ENCODE measurements at places on chromosomes 5 and 9.

GRCh38 chr5:88235346-88235745, 33.3 kb downstream of the TMEM161B start:
- no peak for DNase-seq

- no peak for DNase-seq
Measured at GRCh38 chr5:60469286-60469685, 230.7 kb downstream of the DEPDC1B start.

DNA sequence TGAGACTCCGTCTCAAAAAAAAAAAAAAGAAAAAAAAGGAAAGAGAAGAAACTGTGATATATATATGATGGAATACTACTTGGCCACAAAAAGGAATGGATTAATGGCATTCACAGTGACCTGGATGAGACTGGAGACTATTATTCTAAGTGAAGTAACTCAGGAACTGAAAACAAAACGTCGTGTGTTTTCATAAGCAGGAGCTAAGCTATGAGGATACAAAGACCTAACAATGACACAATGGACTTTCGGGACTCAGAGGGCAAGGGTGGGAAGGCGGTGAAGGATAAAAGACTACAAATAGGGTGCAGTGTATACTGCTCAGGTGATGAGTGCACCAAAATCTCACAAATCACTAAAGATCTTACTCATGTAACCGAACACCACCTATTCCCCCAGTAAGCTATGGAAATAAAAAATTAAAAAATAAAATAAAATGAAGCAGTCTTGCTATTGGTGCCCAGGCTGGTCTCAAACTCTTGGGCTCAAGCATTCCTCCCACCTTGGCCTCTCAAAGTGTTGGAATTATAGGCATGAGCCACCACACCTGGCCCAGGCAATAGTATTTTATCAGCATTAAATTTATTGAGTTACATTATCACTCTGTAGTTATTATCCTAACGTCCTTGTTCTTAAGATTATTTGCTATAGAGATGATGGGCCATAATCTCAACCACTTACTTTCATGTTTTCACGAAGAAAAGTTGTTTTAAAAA, 71.5 kb upstream of the GPBP1 start:
- DNase-seq, result no peak

- DNase-seq, result no peak
Measured at GRCh38 chr9:130530938-130531337, 48.4 kb upstream of the FUBP3 start.

GRCh38 chr5:96066386-96066719, 104.7 kb upstream of the ELL2 start:
- DNase-seq, result no peak

DNA sequence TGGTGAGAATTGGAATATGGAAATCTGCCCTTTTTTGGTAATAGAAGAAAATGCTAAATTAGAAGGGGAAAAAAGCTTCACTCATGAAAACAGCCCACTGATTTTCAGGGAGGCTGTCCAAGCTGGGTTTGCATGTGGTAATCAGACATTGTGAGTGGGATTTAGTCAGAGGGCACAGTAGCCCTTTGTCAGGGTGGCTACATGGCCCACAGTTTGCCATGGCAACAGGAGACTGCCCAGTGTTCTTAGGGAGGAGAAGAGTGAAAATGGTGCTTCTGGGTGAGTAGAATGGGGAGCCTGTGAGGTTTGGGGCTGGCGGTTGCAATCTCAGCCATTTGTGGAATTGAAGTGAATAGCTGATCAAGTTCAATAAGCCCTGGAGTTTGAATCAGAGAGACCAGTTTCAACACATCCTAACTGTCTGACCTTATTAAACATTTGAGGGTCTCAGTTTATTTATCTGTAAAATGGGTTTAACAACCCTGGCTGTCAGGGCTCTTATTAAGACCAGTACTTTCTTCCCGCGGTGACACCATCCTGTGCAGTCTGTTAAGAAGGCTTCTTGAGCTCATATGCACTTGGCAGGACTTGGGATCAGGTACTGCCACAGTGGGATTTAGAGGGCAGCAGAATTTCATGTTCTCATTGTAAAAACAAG, 107.6 kb upstream of the TNC start:
- no peak for DNase-seq

- DNase-seq, result no peak
Measured at GRCh38 chr9:16563446-16563845, 307.0 kb downstream of the BNC2 start.

- DNase-seq, result no peak
Measured at GRCh38 chr9:106927916-106928315, 65.0 kb downstream of the ZNF462 start.

GRCh38 chr5:84017523-84018172, 297.0 kb upstream of the HAPLN1 start:
- no peak for DNase-seq

DNA sequence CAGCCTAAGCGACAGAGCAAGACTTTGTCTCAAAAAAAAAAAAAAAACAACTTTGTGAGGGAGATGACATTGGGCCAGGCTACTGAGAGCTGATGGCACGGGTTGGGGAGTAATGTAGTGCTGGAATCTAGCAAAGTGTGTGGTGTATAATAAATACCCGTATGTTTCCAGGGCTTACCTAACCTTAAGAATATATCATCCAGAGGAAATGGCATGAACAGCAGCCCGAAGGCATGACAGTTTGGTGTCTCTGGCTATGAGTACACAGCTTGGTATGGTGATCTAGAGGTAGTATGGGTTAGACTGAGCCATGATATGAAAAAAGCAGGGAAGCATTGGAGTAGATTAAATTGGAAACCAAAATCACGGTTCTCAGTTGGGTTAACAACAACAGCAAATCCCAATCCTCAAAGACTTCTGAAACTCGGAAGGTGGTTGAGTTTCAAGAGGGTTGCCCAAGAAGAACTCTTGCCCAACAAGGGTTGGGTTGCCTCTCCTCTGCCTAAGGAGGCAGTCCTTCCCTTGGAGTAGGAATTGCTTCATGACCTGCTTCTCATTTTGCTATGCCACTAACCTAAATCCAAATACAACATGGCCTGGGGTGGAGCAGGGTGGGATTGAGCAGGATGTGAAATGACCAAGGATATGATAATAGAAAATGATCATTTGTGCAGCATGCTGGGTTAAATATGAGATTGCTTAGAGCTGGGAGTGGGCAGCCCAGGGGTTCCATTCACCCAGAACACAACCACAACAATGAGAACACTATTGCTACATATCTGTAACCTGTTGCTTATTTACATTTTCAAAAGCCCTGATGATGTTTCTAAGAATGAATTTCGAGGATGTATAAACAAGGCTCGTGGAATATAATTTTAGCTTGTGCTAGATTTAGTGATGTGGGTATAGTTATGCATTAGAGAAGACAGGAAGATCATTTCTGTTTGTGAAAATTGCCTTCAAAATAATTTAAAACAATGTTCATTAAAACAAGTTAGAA, 64.6 kb upstream of the ZFR start:
- no peak for DNase-seq

GRCh38 chr5:67257077-67257476, 60.5 kb upstream of the CD180 start:
- DNase-seq, result no peak

- DNase-seq, result no peak
Measured at GRCh38 chr5:318341-318897, 3.1 kb upstream of the AHRR start.

DNA sequence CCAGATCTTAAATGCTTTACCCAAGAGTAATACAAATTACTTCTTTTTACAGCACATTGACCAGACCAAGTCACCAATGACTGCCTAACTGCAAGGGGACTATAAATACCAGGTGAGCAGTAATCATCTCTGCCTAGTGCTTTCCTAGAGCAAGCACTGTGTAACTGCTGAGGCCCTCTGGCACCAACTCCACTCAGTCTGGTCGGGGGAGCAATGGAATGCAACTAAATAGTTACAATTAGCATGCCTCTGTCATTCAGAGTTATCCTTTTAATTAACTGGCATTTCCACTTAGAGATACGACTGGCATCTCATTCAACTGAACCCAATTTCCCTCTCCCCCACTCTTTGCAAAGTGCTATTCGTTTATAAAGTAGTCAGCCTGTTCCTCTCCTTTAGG, 1309.1 kb upstream of the DMAC1 start:
- DNase-seq, result no peak

DNA sequence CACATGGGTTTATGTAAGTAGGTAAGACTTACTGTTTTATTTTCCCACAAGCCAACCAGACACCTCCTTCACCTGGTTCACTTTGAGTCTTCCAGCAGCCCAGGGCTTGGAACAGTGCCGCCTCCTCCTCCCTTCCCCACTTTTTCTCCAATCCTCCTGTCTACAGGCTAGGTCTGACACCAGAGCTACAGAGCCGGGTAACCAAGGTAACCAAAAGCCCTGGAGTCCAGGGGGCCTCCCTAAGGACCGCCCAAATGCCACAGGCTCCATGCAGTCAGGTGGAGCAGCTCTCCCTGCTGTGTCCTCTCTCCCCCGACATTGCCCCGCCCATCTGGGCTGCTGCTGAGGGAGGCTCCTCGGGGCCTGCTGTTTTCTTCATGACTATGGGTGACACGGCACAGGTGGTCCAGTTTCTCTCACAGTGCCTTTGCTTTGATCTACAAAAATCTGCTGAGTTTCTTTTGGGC, 138.0 kb upstream of the EFNA5 start:
- DNase-seq, result no peak

DNA sequence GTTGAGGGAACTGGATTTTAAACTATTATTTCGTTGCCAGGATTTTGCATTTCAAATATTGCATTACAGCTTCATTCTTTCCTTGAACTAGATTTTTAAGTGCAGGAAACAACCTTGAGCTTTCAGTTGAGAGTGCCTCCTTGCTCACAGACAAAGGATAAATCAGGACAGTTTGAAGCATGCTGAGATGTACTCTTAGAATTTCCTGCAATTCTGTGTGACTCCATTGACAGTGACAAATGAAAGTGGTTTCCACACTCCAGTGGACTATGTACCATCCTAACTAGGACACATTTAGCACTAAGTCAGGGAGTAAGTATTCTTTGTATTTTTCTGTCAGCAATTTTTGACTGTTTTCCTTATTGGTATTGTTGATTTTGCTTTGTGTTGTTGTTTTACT, 100.0 kb upstream of the PLCXD3 start:
- DNase-seq, result no peak

DNA sequence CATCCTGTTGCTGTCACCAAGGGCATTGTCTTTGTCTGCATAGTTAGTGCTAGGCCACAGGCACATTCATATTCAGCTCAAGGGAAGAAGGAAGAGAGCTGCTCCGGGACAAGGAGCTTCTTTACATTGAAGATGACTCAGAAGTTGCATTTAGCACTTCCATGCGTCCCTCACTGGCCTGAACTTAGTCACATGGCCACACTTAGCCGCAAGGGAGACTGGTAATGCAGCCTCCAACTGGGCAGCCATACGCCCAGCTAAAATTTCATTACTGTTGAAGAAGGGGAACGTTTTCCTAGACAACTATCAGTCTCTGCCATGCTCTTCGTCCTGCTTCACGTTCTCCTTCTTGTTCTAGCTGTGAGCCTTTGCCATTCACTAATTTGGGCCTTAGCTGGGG, 20.0 kb downstream of the ACTL7B start:
- no peak for DNase-seq

GRCh38 chr5:32232441-32233219, 58.5 kb upstream of the GOLPH3 start:
- no peak for DNase-seq

DNA sequence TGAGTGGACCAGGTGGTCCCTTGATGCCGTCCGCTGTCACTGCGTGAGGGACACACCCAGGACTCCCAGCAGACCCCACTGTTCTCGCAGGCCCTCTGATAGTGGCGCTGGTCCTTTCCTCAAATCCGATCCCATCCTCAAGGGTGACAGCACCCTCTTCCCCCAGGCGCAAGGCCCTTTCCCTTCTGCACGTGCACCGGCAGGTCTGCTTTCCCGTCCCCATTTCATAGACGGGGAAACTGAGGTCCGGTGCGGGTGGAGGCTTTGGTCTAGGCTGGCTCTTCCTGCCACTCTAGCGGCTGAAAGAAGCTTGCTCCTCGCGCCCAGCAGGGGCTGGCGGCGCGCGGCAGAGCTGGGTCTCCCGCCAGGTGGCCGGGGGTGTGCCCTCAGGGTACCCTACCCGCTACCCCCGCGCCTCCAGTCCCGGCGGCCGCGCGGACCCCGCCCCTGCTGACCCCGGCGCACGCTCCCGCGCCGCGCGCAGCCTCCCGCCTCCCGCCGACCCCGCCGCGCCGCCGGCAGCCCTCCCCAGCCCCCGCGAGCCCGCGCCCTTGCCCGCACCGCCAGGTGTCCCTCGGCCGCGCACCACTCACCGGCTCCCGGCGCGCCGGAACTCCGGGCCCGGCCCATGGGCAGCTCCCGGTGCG, 453 bp downstream of the RASGEF1C start:
- no peak for DNase-seq

- no peak for DNase-seq
Measured at GRCh38 chr5:119016125-119016774, 27.9 kb upstream of the DTWD2 start.

DNA sequence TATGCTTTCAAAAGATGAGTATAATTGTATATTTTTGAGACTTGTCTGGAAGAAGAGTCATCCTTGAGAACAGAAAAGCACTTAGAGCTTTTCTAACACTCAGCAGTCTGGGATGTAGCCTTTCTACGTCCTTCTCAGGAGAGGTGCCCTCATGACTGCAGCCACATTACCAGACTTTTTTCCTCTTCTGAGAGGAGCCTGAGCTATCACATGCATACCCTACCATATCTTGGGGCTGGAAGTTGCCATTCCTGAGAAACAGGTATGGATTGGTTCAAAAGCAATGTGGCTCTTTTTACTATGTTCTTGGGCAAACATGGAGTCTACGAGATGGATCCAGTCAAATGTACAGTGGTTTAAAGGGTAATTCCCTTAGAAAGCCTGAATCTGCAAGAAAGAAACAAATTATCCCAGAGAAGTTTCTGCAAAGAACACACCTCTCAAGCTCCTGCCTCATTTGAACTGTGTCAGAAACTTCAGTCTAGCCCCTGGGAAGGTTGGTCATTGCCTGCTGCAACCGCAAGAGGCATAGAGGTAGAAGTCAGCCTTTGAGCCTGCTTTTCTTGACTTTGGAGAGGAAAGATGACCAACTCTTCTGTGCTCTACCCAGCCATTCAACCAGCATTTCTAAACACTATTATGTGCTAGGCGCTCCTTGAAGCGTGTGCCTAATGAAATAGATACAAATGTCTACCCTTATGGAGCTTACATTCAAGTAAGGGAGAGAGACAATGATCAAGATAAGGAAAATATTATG, 401.9 kb upstream of the ACTBL2 start:
- DNase-seq, result no peak

- no peak for DNase-seq
Measured at GRCh38 chr5:179188636-179189035, 128.5 kb downstream of the ZNF354C start.

- DNase-seq, result no peak
Measured at GRCh38 chr9:114033397-114034103, 44.5 kb downstream of the AMBP start.

DNA sequence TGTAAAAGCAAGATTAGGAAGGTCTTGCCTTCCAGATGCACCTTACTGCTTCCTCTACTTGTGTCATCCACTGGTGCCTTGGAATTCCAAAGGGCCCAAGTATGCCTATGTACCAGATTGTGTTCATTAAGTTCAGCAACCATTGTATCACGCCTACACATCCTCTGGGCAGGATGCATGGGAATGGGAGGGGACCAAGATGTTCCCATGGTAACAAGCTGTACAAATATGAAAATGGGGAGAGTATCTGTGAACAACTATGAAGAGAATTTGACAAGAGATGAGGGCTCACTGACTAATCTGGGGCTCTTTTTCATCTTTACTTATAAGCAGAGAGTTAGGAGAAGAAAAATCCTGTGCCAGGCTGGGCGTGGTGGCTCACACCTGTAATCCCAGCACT, 137.8 kb upstream of the MAP1B start:
- DNase-seq, result no peak

- no peak for DNase-seq
Measured at GRCh38 chr5:172194985-172195774, 1.2 kb downstream of the EFCAB9 start.

GRCh38 chr9:112142420-112142819, 32.7 kb downstream of the SUSD1 start:
- DNase-seq, result no peak

Data from cortex of kidney (tissue), 1 donor.